ENCODE measurements at places on chromosomes 1 and 21.

DNA sequence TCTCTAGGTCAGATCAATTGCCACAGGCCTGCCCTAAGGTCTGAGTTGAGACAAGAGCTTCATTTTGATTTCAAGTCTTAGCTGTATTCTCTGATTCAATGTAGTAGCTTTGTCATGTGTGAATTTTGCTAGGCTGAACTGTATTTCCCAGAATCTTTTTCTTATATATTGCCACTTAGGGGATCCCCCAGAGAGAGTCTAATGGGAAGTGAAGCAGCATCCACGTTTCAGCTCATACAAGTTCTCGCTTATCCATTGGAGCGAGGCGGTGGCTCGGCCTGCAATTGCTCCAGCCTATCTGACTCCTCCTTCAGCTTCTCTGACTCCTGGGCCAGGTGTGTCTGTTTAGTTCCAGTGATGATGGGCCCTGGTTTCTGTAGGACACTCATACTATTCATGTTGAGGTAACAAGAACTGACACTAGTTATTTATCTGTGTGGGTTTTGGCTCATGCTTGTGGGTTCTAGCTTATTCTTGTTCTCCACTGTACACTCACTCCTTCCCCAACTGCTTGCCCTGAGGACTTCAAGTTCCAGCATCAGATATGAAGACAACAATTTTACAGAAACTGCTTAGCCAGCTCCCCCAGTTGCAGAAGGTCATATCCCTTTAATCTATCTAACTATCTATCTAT lies 48.2 kb downstream of the TBX19 start:
- no peak for DNase-seq

DNA sequence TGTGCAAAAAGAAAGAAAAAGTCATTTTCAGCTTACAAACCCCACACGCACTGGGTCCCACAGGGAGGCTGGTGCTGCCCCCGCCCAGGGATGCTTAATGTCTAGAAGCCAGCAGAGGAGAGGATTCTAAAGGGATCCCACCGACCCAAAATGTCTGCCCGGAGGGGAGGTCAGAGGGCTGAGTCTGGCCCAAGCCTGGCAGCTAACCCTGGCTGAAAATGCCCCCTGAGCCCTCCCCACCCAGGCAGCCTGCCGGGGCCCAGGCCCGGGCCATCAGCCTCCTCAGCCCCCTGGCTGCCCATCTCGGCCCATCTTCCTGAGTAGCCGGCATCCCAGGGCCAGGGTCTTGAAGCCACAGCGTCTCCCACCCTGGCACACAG lies 33.5 kb downstream of the ACOT7 start:
- DNase-seq: no peak

DNA sequence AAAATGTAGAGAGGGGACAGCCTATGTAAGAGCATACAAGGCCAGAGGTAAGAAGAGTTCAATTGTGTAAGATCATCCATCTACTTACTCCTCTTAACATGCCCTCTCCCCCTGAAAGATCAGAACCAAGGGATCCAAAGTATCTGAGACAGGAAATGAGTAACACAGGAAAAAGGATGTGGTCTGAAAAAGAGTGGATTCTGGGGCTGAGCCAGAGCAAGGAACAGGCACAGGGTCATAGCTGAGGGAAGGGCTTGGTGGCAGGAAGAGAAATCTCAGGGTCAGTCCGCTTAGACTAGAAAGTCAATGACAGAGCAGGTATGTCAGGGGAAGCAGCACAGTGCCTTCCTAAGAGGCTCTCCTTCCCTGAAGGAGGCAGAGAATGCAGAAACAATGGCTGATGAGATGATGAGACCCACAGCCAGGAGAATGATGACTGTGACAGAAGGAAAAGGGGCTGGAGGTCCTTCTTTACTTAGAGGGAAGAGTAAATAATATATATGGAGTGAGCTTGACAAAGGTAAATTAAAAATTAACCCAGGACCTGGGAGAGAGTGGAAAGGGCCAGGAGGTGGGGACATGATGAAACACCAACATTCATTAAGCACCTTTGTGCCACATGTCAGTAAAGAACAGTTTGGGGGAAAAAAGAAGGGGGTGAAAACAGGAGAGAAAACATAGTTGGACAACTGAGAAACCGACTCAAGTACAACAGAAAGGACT lies 26.2 kb upstream of the A3GALT2 start:
- peak; percentile 40 for DNase-seq

DNA sequence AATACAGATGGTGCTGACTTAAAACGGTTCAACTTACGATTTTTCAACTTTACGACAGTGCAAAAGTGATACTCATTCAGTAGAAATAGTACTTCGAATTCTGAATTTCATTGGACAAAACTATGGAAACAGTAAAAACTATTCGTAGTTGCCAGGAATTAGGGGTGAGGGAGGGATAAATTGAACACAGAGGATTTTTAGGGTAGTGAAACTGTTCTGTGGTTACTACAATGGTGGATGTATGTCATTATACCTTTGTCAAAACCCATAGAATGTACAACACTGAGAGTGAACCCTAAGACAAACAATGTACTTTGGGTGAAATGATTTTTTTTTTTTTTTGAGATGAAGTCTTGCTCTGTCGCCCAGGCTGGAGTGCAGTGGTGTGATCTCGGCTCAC lies 7.5 kb downstream of the DDR2 start:
- DNase-seq: no peak

GRCh38 chr1:200174525-200175295 lies 147.2 kb downstream of the NR5A2 start:
- DNase-seq: no peak

DNA sequence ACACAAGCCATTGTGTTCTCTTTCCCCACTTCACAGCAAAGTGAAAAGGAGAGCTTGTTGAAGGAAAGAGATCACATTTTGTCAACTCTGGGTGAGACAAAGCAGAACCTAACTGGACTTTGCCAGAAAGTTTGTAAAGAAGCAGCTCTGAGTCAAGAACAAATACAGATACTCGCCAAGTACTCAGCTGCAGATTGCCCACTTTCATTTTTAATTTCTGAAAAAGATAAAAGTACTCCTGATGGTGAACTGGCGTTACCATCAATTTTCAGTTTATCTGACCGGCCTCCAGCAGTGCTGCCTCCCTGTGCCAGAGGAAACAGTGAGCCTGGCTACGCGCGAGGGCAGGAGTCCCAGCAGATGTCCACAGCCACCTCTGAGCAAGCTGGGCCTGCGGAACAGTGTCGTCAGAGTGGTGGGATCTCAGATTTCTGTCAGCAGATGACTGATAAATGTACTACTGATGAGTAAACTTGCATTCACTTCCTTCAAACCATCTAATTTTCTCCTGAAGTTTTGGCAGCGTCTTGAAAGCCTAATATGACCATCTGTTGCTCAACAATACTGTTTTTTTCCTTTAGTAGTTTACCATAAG lies 43.7 kb downstream of the BACH1 start:
- DNase-seq: no peak

DNA sequence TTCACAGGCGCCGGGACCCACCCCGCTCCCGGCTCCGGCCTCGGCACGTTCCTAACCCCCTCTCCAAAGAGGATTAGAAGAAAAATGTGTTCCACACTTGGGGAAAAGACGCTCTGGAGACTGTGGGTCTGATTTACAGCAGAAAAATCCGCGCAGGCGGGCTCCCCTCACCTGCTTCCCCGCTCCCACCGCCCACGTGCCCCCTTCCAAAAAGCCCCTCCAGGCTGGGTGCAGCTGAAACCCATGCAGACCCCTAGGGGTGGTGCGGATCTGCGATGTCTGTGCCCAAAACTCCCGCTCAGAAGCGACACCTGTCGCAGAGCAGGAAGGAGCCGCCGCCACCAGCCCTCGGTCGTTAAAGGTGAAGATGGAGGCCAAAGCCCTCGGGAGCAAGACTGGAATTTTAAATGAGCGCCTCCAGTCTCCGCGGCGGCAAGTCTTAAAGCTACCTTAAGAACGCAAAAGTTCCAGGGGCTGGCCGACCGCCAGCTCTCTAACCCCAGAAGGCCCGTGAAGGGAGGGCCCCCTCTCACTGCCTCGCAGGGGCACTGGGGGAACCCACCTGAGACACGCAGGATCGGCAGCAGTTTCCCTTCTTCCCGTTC lies 688 bp upstream of the CHD5 start:
- no peak for DNase-seq

DNA sequence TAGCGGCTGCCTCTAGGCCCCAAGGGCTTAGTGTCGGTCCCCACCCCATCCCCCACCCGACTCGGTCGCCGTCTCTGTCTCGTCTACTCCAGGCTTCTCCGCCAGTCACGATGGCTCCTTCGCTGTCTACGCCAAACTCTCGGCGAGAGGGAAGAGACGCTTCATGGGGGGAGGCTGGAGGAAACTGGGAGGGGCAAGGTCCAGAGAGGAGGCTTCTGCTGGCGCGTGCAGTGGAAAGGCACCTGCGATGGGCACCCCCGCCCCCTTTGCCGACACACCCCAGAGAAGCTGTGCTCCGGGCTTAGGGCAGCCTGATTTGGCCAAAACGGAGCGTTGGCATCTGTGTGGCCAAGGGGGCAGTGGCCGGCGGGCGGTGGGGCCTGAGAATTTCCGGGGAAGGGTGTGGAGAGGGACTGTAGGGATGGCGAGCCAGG lies 1.2 kb upstream of the CSMD2 start:
- DNase-seq: no peak

GRCh38 chr1:150532860-150533259 lies 16.3 kb upstream of the ADAMTSL4 start:
- no peak for DNase-seq

GRCh38 chr1:234512451-234512861 lies 33.5 kb upstream of the TARBP1 start:
- DNase-seq: no peak

GRCh38 chr1:110249256-110249655 lies 39.1 kb downstream of the KCNC4 start:
- DNase-seq: no peak

GRCh38 chr1:190634134-190634533 lies 156.5 kb upstream of the BRINP3 start:
- no peak for DNase-seq

DNA sequence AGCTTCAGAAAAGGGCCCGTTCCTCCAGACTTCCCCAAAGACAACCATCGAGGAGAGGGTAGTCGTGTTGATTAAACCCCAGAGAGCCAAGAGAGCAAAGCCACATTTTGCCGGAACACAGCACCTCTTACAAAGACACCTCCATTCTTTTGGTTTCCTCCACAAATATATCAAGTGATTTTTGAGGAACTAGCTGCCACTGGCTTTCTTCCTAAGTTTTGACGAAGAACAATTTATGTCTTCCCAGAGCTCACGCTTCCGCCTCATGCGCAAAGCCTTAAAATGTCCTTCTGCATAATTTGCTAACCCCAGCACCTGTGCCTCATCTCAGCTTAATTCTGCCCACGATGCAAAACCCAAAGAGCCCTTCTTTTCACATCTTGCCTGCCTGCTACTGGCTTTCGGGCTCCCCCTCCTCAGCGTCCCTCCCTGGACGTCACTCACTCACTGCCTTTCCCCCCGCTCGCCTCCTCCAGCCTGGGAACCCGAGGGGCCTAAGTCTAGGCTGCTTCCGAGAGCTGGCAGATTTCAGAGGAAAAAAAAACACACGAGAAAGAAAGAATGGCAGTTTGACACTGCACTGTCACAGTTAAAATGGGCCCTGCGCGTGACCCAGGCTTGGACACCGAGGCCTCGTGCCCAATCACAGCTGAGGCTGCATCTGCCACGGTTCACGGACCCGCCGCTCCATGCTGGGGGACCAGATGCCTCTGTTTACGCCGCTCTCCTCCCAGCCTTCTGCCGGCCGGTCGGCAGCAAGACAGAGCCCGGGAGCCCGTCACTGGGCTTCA lies 77.6 kb upstream of the IFNAR2 start:
- no peak for DNase-seq

DNA sequence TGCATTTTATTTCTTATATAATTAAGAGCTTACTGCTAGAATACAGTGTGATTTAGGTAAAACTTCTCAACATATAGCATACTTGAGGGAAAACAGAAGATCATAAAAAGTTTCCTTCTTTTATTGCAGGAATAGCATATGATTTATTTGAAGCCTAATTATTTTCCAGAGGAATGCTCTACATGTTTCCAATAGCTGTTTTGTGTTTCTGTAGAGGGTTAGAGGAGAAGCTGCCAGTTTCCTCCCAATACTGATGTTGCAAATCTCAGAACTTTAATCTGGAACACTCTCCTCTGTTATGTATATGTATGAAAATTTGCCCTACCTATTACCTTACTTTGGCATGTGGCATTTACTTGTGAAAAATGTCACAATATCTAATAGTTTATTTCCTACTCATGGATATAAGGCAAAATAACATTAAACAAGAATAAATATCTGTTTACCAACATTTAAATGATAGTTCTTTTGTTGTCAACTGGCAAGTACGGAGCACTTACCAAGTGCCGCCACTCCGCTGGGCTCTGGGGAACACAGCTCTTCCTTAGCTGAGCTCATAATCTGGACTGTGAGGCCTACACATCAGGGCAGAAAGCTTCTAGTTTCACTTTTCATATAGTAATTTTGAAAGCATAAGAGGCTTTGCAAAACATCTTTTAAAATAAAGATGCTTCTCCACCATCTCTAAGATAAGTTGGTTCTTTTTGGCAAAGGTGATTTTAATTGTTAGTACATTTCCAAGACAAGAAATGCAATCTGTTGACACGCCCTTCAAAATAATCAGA lies 239.8 kb upstream of the C1orf105 start:
- no peak for DNase-seq

DNA sequence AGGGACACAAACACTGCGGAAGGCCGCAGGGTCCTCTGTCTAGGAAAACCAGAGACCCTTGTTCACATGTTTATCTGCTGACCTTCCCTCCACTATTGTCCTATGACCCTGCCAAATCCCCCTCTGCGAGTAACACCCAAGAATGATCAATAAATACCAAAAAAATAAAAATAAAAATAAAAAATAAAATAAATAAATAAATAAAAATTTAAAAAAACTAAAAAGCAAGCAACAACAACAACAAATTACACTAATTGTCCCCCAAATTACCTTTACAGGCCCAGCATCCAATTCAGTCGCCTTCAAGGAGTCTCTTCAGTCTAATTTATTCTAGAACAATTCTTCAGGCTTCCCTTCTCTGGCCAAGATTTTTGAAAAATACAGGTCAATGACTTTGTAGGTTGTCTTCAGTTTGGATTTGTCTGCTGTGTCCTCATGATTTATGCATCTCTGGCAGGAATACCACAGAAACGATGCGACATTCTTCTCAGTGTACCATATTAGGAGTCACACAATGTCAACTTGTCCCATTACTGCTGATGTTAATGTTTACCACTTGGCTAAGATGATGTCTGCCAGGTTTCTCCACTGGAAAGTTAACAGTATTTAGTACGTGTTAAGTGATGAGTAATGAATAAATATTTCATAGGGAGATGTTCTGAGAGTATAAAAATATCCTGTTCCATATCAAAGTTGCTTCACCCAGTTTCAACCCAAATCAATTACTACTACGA lies 20.3 kb upstream of the BMP8B start:
- no peak for DNase-seq

All from HCT116 (cell line).